ENCODE measurements at places on chromosomes 2 and 18.

DNA sequence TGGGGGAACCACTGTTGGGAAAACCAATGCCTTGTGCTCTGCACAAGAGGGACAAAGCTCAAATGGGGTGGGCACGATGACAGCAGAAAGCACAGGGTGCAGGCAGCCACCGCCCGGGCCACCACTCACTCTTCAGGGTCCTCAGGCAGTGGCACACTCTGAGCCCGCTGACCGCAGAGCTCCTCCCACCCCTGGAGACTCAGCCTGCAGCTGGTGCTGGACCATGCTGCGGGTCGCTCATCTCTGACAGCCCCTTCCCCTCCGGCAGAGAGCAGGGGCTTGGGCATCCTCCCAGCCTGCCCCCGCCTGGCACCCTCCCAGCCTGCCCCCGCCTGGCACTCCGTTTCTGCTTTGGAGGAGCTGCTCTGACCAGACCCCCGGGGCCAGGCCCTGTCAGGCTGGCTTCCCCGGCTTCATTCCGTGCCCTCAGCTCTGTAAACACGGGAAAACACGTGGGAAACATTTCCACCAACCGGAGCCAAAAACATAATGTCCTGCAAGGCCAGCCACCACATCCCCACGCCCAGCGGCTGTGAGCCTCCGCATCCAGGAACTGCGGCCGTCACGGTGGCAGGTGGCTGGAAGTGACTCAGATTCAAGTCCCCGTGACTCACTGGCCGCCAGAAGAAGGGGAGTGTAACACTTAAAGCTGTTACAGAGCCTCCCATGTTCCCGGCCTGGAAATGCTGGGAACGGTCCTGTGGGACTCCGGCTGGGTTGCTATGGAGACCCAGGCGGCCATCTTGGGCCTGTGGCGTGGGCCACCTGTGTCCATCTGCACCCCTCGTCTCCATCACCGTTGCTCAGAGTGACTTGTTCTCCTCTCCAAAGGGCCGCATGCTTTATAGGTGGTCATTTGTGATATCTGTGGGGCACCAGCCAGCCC is 6.8 kb upstream of the SNED1 start:
- no peak for DNase-seq

- DNase-seq, result no peak
Observed at GRCh38 chr2:142286618-142287017, 155.8 kb upstream of the LRP1B start.

GRCh38 chr18:61731693-61732376 is 161.0 kb downstream of the RNF152 start:
- DNase-seq, result no peak

GRCh38 chr18:64132871-64133270 is 16.0 kb downstream of the LINC00305 start:
- no peak for DNase-seq

DNA sequence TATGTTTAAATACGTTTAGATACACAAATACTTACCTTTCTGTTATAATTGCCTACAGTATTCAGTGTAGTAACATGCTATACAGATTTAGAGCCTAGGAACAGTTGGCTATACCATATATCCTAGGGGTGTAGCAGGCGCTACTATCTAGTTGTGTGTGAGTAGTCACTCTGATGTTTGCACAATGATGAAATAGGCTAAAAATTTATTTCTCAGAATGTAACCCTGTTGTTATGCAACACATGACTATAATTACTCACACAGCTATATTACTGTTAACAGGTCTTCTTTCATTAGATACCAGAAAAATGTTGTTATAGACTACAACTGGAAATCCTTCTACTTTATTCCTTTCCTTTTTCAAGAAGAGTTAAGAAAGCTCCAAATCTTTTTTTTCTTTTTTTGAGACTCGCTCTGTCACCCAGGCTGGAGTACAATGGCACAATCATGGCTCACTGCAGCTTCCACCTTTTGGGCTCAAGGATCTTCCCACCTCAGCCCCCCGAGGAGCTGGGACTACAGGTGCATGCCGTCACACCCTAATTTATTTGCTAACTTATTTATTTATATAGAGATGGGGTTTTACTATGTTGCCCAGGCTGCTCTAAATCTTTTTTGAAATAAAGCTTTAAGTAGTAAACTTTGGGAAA is 48.5 kb downstream of the C2orf74 start:
- no peak for DNase-seq

DNA sequence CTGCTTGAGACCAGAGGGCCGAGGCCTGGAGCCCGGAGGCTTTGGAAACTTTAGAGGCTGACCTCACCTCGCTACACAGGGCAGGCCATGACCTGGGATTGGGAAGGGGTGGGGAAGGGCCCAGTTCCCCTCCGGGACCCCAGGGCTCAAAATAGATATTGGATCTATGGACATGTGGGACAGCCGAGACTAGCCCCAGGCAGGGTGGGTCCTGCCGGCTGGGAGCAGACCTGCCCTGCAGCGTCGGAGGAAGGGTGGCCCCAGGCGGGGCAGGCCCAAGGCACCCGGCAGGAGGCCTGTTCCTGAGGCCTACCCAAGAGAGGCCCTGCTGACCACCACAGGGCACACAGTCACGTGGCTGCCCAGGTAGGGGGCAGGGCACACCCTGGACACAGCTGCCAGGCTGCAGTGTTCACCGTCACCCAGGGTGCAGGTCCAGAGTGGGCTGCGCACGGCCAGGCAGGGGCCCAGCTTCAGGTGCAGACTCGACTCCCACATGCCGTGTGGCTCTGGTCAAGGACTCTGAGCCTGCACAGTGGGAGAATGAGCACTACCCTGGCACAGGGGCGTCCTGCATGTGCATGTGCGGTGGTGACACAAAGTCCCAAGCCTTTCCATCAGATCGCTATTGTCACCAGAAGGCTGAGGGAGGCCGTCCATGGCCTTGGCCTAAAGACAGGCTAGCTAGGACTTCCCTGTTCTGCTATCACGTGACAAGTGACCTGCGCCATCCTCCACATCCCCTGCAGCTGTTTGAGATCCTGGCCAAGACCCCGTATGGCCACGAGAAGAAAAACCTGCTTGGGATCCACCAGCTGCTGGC is 13.2 kb downstream of the ANO7 start:
- DNase-seq, result no peak

- no peak for DNase-seq
Observed at GRCh38 chr2:19670303-19670702, 231.5 kb downstream of the TTC32 start.

DNA sequence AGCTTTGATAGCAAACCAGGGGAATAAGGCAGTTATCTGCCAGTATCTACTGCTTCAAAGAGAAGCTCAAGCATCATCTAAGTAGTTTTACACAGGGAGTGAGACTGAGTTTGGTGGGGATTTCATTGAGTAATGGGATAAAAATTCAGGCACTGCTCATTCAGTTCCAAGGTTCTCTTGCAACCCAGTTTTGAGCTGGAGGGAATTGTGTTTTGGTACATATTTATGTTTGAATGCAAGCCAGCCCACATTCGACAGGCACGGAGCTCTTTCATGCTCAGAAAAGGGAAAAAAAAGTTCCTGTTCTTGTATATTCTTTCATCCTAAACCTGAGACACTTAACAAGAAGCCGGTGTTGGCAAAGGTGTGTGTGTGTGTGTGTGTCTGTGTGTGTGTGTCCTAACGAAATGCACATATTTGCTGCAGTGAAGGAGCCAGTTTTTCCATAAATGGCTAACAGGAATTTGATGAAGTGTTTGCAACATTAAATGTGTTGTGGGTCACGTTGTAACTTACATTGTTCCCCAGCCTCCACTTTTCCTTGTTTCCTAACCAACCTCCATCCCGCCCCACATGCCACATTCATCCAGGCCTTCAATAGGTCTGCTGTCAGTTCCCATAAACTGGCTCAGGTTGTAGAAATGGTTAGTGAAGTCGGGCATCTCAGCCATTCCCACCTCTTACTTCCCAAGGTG is 311.1 kb downstream of the TXNL1 start:
- no peak for DNase-seq

GRCh38 chr2:228329282-228329681 is 147.8 kb upstream of the SPHKAP start:
- DNase-seq, result no peak

DNA sequence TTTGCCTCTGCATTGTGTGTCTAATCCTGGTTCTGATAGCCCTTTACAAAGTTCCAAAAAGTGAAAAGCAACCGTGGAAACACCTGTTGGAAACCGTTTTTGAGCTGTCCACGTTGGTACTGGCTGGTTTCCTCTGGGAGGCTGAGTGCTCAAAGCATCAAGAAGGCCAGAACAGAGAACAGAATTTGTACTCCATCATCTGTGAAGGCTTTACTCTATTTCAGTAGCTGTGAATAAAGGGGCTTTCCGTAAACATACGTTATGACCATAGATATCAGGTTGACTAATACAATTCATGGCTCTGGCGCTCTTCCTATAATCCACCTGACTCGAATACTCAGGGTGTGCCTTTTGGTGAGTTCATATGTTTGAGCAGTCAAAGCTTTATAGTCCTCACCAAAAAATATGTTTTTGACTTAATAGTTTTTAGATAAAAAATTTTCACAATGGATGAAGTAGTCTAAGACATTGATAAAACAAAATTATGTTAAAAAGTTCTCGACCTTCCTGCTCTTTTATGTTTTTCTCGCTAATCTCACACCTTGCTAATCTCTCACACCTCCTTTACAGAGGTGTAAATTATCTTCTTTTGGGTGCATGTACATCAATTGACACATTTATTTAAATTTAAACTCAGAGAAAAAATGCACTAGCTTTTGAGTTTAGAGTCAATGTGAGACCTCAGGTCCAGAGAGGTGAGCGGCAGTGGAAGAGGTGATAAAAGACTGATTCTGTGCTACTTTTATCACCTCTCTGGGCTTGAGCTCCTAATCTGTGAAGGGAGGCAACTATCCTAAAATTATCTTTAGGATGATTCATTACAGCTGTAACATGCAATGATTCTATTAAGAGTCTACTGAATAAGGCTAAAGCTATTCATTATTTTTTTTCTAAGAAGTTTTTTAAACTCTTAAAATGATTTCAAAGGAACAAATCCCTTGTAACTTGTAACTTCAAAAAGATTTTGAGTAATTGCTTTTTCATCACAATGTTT is 65.3 kb downstream of the CXCR4 start:
- no peak for DNase-seq

- no peak for DNase-seq
Observed at GRCh38 chr2:64273524-64274398, 129.5 kb upstream of the PELI1 start.

- DNase-seq, result no peak
Observed at GRCh38 chr18:3401669-3402620, 48.0 kb upstream of the TGIF1 start.

GRCh38 chr2:24399434-24400206 is 39.3 kb upstream of the ITSN2 start:
- DNase-seq, result no peak

DNA sequence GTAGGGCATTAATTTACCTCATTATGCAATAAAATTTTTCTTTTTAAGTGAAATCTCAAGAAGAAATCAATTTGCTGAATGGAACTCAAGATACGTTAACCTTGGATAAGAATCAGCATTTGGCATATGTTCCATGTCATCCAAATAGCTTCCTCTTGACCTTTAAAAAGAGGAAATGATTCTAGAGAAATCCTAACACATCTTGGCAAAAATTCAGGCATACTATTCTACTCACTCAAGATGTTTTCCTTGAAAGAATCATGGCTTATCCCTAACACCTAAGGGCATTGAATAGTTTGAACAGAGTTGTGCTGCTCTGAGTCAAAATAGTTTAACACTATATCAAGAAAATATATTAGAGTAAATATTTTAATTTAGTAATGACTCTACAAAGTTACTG is 678.0 kb downstream of the EPHA4 start:
- DNase-seq, result no peak

DNA sequence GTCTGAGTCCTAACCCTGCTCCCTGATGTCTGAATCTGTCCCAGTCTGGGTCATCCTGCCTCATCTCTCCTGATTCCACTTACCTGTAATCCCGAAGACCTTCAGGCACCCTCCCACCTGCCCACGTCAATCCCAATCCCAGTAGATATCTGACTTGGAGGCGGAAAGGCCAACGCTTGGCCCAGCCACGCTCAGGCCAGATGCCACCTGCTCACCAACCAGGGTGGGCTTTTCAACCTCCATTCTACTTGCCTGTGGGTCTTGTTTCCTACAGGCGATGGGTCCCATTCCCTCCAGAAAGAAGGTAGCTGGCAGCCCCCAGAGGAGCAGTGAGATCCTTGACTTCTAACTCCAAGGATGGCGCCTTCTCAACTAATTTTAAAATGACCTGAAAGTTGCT is 59.7 kb downstream of the INPP5D start:
- no peak for DNase-seq

GRCh38 chr2:2800697-2801096 is 469.6 kb upstream of the MYT1L start:
- no peak for DNase-seq

DNA sequence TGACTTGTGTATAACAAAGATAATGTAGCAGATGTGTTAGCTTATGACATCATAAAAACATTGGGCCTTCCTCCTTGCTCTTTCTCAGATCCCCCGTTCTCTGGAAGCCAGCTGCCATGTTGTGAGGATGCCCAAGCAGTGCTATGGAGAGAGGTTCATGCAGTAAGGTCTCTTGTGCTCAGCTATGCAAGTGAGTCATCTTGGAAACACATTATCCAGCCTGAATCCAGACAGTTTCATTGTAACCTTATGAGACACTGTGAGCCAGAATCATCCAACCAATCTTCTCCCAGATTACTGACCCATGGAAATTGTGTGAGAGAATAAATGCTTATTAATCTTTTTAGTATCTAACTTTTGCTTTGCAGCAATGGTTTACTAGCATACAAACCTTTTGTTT is 60.8 kb downstream of the ST6GAL2 start:
- no peak for DNase-seq

GRCh38 chr2:9778471-9779316 is 64.6 kb upstream of the TAF1B start:
- no peak for DNase-seq

- no peak for DNase-seq
Observed at GRCh38 chr2:233029321-233029720, 3.2 kb upstream of the NEU2 start.

- DNase-seq, result no peak
Observed at GRCh38 chr2:222706616-222707015, 35.2 kb downstream of the MOGAT1 start.

DNA sequence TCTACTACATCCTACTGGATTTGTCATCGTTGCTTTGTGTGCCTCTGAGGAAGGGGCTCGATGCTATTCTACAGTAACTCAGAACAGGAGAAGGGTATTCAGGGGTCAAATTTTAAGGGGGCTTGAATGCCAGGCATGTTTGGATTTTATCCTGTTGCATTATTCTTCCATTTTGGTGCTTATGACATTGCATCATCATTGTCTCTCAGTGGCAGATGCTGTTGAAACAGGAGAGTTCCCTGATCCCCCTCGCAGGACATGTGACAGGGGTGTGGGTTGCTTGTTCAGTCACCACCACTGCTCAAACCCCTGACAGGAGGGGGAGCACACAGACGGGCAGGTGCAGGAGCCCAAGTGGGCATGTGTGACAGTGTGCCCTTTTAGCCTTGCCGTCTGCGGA is 156.7 kb downstream of the SLC4A3 start:
- DNase-seq, result no peak

Data from stimulated activated CD8-positive, alpha-beta memory T cell treated with anti-CD3 and anti-CD28 coated beads, Interleukin-2, amount 100 ng/mL, for 1 hour (primary cell).